ENCODE measurements at places on chromosomes 5 and 9.

DNA sequence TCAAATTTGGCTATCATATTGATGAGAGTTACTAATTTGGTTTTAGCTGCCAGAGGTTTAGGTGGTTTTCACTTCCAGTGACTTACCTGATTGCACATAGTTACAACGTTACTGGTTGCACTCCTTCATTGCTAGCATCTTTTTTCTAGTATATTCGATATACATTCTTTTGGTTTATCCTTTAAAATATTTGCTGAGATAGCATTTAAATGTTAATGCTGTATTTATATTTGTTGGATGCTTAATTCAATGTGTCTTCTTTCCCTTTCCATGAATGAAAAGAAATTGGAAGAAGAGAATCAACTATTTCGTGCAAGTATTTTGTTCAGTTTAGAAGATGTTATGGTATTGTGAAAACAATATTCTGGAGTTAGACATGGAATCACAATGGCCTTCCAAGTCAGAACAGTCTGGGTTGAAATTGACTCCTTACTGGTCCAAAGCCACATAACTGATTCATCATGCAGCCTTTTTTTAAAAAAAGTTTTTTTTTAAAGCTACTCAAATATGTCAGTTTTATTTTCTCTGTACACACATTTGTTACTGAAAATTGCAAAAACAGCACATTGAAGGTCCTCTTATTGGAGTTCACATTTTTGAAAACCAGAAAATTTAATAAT lies 2.2 kb downstream of the SPIN1 start:
- no peak for DNase-seq

GRCh38 chr9:14278291-14278721 lies 35.6 kb downstream of the NFIB start:
- DNase-seq = no peak

GRCh38 chr9:129584136-129584535 lies 36.8 kb downstream of the C9orf50 start:
- peak; percentile 79 for DNase-seq

DNA sequence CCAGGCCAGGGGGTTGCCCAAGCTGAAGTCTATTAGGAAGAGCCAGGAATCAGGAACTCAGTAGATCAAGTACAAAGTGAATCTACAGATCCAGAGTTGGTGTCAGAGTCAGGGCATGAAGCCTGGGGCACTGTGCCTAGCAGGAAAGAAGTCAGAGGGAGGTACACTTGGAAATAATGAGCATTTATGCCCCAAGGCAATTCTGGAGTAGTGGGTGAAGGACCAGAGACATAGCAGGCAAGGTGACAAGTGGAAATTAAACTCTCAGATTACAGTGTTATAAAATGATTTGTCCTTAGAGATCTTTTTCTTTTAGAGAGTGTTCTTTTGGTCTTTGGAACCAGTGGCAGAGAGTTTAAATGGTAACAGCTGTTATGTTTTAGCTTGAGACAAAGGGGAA lies 138.0 kb downstream of the ADAMTSL1 start:
- no peak for DNase-seq

- DNase-seq = no peak
Measured at GRCh38 chr9:105341434-105342146, 97.1 kb downstream of the SLC44A1 start.

- peak; percentile 23 for DNase-seq
Measured at GRCh38 chr9:96383165-96383942, at the start of gene SLC35D2. SLC35D2 (minus strand) TSS chr9:96383711; CDS start chr9:96383634, 77 bp downstream.

GRCh38 chr9:135461936-135462335 lies 17.6 kb upstream of the PPP1R26 start:
- no peak for DNase-seq

- no peak for DNase-seq
Measured at GRCh38 chr9:90948156-90948555, 146.5 kb downstream of the SYK start.

GRCh38 chr9:27755846-27756245 lies 182.6 kb upstream of the C9orf72 start:
- no peak for DNase-seq

GRCh38 chr5:110973510-110973909 lies 98.0 kb upstream of the TSLP start:
- DNase-seq = no peak

GRCh38 chr5:100667161-100667630 lies 132.0 kb downstream of the FAM174A start:
- peak; percentile 57 for DNase-seq

DNA sequence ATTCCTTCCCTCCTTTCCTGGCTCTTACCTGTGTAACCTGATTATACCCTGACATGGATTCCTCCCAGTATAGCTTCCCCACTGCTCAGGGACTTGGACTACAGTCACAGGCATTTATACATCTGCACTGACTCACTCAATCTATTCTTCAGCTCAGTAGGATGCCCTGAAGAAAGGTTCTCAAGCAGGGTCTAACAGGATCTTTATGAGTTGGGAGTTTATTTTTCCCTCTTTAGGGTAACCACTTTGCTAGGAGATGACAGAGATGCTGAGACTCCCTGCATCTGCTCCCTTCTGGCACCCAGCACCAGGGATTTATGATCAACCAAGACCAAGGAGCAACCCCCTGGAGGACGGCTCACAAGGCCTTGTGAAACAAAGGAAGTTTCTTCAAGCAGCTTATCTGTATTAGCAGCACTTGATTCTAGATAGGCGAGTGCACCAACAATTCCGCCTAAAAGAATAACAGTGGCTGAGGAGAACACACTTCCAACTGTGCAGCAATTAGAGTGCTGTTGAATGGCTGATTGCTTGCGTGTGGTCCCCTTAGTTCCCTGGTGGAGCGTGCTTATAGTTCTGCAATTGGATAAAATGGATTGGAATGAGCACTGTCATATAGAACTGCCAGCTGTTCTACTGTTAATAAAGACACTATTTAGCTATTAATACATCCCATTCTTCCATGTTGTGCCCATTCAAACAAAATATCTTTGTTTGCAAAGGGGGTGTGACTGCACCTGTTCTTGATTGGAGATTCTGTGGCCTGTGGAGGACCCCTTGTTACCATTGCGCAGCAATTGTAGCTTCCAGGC lies 482.6 kb downstream of the ZNF608 start:
- DNase-seq = no peak

DNA sequence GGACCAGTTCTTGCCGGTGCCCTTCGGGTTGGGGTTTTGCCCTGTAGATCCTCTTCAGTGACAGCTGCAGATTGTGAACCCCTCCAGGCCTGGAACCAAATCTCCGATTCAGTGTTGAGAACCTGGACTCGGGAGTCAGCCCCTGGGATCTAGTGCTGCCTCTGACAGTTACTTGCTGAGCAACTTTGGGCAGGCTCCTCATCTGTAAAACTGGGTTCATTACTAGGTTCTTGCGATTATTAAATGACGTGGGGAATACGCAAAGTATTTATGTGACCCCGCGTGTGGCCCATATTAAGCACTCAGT lies 600 bp downstream of the ERCC6L2 start:
- no peak for DNase-seq

DNA sequence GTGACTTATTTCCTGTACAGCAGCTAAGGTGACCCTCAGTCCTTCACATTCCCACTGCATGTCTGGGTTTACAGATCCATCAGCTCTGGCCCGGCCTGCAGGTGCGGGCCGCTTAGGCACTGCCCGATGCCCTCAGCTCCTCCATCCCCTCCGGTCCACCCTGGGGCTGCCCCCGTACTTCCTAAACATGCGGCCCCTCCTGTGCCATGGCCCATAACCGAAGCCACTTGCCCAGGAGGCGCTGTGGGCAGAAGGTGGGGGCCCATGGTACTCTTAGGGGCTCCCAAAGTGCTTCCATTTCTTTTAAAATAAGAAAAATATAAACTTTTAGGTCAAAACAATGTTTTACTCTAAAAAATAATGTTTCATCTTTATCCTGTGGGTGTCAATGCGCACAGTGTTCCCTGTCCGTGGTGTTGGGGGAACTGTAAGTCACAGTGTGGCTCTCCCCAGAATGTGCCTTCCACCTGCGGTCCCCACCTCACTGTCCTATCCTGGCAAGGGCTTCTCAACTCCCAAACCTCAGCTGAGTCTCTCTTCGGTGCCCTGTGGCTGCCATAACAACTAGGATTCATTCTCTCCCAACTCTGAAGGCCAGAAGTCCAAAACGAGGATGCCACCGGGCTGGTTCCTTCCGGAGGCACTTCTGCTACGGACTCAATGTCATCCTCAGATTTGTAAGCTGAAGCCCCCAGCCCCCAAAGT lies 132.7 kb upstream of the LPCAT1 start:
- no peak for DNase-seq

DNA sequence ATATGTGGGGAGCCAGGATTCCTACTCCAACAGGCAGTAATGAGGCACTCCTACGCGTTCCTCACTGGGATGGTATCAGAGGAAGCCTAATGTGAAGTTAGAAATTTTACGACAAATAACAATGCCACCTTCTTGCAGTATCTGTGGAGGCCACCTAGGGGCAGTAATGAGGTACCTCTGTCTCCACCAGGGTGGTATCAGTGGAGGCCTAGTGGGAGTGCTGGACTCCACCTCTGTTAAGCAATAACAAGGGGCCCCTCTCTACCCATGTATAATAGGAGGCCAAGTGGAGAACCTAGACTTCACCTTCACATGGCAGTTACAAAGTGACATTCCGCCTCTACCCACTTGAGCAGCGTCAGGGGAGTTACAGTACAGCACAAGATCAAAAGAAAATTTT lies 147.9 kb downstream of the PLPPR1 start:
- no peak for DNase-seq

GRCh38 chr5:152688561-152689249 lies 283.6 kb upstream of the NMUR2 start:
- DNase-seq = no peak

- DNase-seq = no peak
Measured at GRCh38 chr5:160479926-160480325, 58.3 kb downstream of the PTTG1 start.

GRCh38 chr5:56856541-56857178 lies 41.3 kb downstream of the MAP3K1 start:
- no peak for DNase-seq

GRCh38 chr5:124876983-124877382 lies 130.5 kb upstream of the ZNF608 start:
- DNase-seq = no peak

GRCh38 chr5:10311595-10312425 lies 4.1 kb upstream of the CMBL start:
- DNase-seq = no peak

DNA sequence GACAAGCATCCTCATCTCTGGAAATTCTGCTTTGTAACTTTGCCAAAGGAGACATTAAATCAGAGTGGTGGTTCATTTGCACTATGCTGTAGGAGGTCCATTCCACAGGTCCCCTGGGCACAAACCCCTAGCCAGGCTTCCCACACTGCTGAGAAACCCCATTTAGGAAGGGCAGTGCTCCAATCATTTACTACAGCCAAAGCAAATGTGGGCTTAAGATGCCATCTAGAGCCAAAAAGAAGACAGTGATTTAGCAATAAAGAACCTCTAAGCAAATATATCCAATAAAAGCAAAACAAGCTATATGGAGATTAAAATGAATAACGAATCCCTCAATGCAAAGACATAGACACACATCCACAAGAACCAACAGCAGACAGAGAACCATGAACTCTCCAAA lies 129.0 kb upstream of the ALDH1B1 start:
- DNase-seq = no peak

- no peak for DNase-seq
Measured at GRCh38 chr9:22855980-22856379, 409.4 kb downstream of the DMRTA1 start.

- DNase-seq = no peak
Measured at GRCh38 chr5:159800131-159800840, 116.0 kb upstream of the ADRA1B start.

DNA sequence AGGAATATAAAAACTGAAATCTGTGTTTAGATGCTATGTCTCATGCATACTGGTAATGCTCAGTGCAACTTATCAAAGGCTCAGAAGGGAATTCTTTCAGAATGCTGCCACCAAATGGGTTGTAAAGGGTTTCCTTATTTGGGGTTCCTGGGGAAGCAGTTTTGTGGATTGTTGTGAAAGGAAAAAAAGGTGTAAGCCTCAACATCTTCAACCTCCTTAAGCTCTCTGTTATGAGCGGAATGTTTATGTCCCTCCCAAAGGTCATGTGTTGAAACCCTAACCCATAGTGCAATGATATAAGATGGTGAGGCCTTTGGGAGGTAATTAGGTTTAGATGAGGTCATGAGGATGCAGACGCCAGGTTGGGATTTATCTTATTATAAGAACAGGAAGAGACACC lies 41.6 kb downstream of the GNA14 start:
- DNase-seq = no peak

DNA sequence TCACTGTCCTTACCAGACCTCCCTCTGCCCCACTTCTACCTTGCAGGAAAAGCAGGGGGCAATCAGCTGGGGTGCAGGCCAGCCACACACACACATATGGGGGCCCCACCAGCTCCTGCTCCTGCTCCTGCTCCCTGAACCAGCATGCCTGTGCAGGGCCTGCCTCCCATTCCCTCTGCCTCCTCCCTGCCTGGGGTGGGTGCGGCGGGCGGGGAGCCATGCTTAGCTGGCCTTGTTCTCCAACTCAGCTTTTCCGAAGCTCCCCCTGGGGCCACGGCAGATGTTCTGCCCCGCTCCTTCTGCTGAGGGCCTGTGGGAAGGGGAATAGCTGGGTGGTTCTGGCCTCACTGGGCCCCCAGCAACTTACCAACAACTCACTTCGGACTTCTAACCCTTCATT lies 89.8 kb downstream of the ZNF354C start:
- DNase-seq = no peak

- peak; percentile 96 for DNase-seq
Measured at GRCh38 chr5:142145106-142145900, 36.7 kb downstream of the NDFIP1 start.

- no peak for DNase-seq
Measured at GRCh38 chr5:95599252-95599651, 20.6 kb upstream of the GPR150 start.

- DNase-seq = no peak
Measured at GRCh38 chr5:132258102-132259068, 889 bp downstream of the PDLIM4 start.

GRCh38 chr5:115510145-115510645 lies 34.4 kb downstream of the FEM1C start:
- DNase-seq = no peak

DNA sequence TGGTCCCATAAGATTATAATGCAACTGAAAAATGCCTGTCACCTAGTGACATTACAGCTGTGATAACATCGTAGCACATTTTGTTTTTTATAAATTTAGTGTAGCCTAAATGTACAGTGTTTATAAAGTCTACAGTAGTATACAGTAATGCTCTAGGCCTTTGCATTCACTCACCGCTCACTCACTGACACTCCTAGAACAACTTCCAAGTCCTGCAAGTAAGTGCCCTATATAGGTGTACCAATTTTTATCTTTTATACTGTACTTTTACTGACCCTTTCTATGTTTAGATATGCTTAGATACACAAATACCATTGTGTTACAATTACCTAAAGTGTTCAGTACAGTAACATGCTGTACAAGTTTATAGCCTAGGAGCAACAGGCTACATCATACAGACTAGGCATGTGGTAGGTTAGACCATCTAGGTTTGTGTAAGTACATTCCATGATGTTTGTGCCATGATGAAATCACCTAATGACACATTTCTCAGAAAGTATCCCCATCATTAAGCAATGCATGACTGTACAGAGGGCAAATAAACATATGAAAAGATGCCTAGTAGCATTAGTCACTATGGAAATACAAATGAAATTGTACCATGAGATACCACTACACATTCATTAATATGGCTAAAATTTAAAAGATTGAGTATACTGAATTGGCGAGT lies 127.6 kb downstream of the TRPM6 start:
- no peak for DNase-seq

All from Kasumi-1 (cell line).